ENCODE measurements at places on chromosomes 6 and 20.

- no peak for DNase-seq
These were observed 81.1 kb downstream of the STMND1 start for GRCh38 chr6:17182961-17183360.

DNA sequence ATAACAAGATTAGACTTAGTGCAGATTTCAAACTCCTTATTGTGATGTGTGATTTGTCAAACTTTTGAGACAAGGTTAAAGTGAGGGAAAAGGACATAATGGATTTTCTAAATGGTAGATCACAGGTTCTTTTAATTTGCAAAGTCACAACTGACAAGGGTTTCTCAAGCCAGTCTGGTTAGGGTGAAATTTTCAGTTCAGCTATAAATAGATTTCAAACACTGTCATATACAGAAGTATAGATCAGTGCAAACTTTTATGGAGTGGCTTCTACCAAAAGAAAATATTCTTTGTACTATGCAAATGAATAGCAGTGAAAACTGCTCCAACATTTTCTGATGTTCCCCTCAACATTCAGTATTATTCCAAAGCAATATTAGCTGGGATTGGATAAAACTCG is 337.1 kb upstream of the MAN1A1 start:
- DNase-seq, result no peak

GRCh38 chr6:37566111-37566949 is 66.6 kb upstream of the CCDC167 start:
- peak; percentile 72 for DNase-seq

- DNase-seq, result no peak
These were observed 1.5 kb upstream of the MDFI start for GRCh38 chr6:41636833-41637193.

- no peak for DNase-seq
These were observed 34.9 kb downstream of the DYNLT1 start for GRCh38 chr6:158609455-158610155.

DNA sequence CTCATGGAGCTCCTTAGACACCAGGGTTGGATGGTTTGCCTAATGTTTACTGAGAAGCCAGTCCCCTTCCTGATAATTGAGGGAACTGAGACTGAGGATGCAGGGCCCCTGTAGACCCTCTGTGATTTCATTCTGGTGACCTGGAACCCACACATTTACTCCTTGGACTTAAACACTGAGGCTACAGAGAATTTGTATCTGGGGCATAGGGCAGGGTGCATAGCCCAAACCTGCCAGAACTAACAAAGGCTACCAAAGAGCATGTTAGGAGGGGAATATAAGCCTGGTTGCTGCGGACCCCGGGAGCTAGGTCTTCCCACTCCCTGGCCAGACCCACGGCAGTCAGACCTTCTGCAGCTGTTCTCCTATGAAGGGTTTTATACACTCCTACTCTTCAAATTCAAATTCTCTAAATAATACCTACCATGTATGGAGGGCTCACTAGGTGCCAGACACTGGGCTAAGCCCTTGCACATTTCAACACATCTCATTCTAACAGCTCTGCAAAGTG is 19.7 kb downstream of the DAAM2 start:
- no peak for DNase-seq

- DNase-seq, result no peak
These were observed 47.9 kb upstream of the CLDN20 start for GRCh38 chr6:155215906-155216305.

DNA sequence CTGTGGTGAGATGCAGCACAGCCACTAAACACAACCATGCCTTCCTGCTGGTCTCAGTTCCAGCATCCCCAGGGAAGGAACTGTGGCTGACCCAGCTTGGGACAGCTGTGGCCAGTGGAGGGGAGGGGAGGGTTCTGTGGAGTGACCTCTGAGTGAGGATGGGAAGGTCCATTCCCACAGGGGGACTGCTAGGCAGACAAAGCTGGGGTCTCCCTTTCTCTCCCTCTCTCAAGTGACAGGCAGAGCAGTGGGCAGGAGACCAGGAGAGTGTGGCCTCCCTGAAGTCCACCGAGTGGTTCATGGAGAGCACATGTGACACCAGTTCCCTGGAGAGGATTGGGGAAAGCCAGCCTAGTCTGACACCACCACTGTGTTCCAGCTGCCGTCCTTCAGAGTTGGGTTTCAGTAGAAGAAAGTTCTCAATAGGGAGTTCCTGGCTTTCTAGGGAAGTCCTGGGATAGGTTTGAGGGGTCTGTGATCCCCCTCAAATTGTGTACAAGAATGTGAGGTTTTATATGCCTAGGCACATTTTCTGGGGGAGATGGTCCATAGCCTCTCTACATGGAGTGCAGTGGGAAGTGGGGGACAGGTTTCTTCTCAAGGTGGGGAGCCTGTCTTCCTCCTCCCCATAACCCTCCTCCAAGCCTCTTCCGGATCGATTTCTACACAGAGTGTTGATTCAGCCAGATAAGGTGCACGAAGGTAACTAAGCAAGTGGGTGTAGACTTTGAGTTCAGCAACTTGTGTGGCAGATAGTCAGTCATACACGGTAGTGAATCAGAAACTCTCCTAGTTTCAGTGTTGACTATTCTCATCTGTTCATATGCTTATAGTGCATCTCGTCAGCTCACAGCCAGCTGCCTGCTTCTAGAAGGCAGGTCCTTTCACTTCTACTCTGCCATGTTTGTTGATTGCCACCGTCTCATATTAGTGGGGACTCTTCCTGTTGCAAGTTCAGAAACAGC is 18.9 kb downstream of the MANBAL start:
- no peak for DNase-seq

DNA sequence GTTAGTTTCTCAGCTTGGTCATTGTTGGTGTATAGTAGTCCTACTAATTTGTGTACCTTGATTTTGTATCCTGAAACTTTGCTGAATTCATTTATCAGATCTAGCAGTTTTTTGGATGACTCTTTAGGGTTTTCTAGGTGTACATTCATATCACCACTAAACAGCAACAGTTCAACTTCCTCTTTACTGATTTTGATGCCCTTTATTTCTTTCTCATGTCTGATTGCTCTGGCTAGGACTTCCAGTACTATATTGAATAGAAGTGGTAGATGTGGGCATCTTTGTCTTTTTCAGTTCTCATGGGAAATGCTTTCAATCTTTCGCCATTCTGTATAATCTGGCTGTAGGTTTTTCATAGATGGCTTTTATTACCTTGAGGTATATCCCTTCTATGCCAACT is 61.3 kb upstream of the HEY2 start:
- DNase-seq, result no peak

GRCh38 chr20:63072231-63072791 is 65.5 kb upstream of the BHLHE23 start:
- no peak for DNase-seq

DNA sequence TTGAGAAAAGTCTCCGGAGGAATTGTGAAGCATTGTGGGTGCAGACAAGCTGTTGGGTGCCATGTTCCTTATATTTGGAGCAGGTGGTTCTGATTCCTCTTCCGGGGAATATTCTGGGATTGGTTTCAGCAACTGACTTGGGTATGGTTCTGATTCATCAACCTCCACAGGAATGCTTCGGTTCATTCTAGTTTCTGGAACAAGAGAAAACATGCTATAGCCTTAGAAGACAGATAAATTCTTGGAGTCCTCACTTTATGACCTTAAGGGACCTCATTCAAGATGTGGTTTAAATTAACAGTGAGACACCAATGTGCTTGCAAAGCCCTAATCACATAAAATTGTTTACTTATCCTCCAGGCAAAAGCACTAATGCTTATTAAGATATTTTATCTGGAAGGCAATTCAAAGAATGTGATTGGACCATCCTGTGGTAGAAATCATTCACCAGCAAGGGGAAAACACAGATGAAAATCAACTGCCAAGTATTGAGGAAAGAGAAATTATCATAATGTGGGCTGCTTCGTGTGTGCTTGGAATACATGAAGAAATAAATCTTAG is 13.7 kb downstream of the TRAF3IP2 start:
- no peak for DNase-seq

GRCh38 chr6:168851460-168852375 is 401.9 kb downstream of the THBS2 start:
- no peak for DNase-seq

DNA sequence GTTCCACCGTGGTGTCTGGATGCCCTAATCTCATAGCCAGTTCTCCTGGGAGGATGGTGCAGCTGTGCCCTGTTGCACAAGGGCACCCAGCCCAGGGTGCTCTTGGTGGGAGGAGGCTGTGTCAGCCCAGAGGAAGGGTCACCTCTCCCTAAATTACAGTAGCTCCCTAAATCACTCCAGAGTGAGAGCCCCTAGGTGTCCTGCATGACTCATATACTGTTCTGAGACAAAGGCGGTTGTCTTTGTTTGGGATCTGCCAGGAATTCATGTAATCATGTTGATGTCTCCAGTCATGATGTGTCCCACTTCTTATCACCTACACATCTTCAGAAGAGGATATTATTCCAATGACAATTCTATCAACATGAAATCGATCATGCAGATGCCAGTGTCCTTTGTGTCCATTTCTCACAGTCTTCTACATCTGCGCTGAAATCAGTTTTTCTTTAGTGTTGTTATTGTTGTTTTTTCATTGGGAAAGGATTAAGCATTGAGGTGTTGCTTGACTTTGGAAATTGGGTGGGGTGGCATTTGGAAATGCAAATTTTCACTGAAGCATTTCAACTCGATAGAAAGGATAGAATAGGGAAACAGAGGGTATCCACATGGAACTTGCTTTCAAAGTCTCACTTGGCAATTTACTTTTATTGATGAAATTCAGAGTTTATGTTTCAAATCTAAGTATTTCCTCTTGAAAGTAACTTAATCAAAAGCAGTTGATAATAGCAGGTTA is 19.5 kb downstream of the PERP start:
- no peak for DNase-seq

GRCh38 chr6:165605182-165605875 is 57.7 kb downstream of the PDE10A start:
- DNase-seq, result no peak

- DNase-seq, result no peak
These were observed 60.7 kb downstream of the FAM120B start for GRCh38 chr6:170367241-170367640.
